ENCODE measurements at places on chromosomes 7 and 10.

- DNase-seq, result no peak
Measured at GRCh38 chr10:53622201-53622600, 849.6 kb upstream of the MBL2 start.

DNA sequence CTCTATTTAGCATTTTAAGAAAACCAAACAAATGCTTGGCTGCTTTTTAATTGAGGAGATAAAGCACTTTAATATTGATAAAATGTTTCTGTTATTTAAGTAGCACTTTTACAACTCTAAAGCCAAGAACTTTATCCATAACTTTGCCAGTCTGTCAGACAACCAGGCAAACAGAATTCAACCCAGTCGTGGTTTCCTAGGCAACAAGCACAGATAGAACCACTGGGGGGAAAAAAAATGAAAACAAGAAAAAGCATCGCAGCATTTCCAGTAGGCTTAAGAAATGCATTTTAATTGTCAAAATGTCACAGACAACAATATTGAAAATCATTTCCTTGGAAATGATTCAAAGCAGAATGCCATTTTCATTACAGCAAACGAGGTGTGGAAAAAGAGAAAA, 323.4 kb downstream of the PARD3 start:
- no peak for DNase-seq

GRCh38 chr7:47827871-47828270, 120.4 kb downstream of the PKD1L1 start:
- no peak for DNase-seq

GRCh38 chr10:98528166-98528804, 81.5 kb upstream of the HPS1 start:
- DNase-seq, result no peak

DNA sequence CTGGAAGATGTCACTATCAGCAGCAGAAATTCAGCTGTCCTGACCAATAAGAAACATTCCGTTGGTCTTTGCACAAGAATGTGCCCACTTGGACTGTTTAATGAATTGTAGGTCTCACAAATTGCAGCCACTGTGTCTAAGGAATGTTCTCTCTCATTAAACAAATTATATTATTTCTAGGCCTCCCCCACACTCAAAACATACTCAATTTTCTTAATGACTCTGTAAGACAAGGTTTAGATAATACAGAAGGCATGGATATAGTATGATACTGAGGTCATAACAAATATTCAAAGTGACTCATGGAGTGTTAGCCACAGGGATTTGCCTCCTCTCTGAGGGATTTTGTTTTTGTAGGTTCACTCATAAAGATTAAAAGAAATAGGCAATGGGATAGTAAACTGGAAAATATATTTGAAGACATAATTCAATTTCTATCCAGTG, 197.5 kb downstream of the PTN start:
- no peak for DNase-seq

GRCh38 chr10:1037098-1037497, 11.4 kb upstream of the IDI2 start:
- DNase-seq, result no peak

GRCh38 chr7:22849172-22849571, 26.5 kb upstream of the TOMM7 start:
- DNase-seq, result no peak

- no peak for DNase-seq
Measured at GRCh38 chr10:46096909-46097575, 51.0 kb upstream of the MSMB start.

DNA sequence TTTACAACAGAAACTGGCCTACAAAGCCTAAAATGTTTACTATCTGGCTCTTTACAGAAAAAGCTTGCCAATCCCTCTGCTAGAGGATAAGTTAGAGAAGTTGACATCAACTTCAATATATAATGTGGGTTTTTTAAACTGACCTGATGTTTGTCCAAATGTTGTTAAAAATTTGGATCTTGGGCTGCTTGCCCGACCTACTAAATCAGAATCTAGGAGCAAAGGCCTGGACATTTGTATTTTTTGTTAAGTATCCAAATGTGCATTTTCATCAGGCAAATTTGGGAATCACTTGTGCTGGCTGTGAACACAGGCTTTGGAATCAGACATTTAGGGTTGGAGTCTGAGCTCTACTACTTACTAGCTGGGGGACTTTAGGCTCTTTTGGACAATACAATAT, 252.7 kb upstream of the CSTF2T start:
- no peak for DNase-seq

GRCh38 chr7:53768186-53768585, 732.8 kb downstream of the POM121L12 start:
- no peak for DNase-seq

DNA sequence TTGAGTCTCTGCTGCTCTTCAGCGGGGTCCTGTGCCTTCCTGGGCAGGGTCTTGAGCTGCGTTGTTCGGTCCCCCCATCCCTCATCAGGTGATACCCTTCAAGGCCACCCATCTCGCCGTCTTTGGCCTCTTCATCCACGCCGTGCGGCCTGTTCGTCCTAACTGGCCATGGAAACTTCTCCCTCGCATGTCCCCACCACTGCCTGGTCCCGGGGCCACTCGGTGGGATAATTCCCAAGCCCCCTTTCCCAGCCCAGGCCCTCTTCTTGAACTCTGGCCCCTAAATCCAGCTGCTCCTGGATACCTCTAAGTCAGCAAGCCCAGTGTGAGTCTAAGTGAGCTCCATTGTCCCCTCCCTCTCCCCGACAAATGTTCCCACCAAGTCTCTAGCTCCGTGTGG, 74.5 kb downstream of the CAMK1D start:
- DNase-seq, result peak; percentile 48

GRCh38 chr7:126362746-126363145, 890.0 kb downstream of the GRM8 start:
- DNase-seq, result no peak

- DNase-seq, result no peak
Measured at GRCh38 chr10:49655099-49655498, 24.4 kb upstream of the C10orf53 start.

DNA sequence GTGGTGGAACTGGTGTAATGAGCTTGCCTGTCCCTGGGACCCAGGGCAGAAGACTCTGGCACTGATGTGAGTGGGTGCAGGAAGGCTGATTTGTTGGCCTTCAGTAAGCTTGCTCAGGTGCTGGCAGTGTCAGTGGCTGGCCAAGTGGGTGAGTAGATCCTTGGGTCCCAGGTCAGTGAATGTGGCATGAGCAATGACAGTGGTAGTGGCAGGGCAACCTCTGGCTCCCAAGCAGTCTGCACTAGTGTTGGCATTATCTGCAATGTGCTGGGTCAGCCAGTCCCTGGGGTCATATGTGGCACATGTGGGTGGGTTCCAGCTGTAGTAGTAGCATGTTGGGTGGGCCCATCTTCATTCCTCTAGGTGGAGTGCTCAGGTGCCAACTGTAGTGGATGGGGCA, 640.9 kb upstream of the GRM3 start:
- DNase-seq, result no peak

DNA sequence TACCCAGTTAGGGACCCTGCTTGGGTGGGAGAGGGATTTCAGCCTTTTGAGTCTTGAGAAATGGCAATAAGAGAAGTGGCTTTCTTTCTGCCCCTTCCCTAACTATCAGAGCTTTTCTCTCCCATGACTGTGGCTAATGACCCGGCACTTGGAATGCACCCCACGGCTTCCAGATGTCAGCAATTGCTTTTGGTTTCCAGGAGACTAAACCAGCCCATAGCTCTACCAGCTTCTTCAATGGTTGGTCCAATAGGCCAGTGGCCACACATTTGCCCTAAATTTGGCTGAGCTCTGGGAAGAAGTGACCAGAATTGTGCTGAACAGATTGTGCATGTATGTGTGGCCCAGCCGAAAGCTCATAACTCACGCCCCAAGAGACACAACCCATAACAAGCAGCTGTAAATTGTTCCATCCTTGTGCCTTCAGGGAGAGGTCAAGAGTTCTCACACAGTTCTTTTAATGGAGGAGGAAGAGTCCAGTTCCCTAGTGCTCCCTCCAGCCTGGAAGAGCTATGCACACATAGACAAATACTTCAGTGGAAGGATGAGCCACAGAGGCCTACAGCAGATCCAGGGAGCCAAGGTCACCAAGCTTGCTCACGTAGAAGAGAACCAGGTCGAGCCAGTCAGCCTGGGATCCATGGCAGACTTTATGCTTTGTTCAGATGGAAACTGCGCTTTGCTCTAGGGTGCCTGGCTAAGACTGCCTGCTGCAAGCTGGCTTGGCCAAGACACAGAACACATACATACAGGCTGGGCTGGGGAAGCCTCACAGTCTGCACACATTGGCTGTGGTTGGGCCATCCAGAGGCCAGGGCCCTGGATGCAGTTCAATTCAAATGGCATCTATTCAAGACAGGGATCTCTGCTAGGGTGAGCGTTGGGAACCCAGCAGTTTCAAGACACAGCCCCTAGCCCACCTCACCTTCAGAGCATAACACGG, 131.8 kb upstream of the HABP2 start:
- DNase-seq, result no peak

- DNase-seq, result no peak
Measured at GRCh38 chr10:102208311-102209035, 17.6 kb upstream of the ELOVL3 start.

DNA sequence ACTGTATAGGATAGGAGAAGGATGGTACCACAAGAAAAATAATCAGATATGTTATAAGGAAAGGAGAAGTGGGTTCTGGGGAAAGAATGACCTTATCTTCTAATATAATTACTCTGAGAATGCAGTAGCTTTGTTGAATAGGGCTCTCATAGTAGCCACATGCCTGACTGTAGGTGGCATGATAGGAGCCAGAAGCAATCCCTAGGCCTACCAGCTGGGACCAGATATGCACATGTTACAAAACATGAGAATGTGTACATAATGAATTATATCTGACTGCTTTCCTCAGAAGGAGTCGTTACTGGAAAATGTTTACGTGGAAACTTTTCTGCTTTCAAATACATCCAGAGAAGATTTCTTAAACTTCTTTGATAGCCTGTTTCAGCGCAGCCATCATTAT, 53.2 kb upstream of the FAM3C start:
- no peak for DNase-seq

- DNase-seq, result no peak
Measured at GRCh38 chr10:111506266-111507034, 429.6 kb downstream of the ADRA2A start.

GRCh38 chr7:774161-775109, 47.4 kb upstream of the PRKAR1B start:
- DNase-seq, result no peak

DNA sequence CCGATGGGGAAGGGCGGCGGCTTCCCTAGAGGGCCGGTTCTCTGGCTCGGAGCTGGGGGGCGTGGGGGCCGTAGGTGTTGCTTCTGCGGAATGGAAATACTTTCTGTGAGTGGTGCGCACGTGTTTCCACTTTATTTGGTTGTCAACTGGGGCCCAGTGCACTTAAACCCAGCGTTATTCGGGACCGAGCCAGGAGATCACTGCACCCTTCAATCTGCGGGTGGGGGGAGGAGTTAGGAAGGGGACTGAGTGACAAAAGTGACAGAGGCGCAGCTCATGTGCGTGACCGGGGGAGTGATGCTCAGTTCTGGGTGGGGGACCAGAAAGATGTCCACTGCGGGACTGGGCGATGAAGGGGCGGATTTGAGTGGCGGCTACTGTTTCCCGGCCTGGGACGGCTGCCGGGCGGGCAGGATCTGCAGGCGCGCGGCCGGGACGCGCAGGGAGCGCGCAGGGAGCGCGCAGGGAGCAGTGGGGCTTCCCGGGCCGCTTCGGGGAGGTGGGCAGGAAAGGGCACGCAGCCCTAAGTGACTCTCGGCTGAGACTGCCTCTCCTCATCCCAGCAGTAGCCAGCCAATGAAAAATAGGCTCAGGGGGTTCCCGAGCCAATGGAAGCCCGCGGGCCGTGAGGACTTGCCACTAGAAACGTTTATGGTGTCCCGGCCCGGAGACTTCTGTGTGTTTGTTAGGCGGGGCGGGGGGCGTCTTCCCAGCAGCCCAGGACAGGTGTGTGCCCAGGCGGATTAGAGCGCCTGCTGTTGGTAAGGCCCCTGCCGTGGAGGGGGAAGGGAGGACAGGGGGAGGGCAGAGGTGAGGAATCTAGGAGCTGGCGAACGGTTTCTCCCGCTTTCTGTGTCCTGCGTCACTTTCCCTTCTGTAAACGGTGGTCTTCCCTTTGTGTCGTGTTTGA, 54.3 kb upstream of the KDM7A start:
- no peak for DNase-seq

DNA sequence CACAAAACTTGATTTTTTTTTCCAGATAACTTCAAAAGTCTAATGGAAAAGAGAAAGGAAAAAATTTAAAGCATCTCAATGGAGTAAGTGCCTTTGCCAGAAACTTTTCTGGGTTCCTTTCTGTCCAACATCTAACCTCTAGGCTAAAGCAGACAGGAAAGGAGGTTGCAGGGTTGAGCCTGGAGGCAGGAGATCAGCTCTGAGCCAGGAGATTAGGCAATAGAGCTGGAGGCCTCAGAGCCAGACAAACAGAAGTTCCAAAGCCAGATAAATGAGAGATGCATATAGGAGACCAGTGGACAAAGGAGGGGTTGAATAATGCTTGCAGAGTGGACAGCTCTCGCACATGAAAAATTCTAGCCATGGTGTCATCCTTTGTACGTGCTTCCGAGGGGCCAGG, 42.9 kb downstream of the CHN2 start:
- no peak for DNase-seq

GRCh38 chr7:152756116-152756515, 3.4 kb upstream of the ACTR3B start:
- DNase-seq, result no peak

DNA sequence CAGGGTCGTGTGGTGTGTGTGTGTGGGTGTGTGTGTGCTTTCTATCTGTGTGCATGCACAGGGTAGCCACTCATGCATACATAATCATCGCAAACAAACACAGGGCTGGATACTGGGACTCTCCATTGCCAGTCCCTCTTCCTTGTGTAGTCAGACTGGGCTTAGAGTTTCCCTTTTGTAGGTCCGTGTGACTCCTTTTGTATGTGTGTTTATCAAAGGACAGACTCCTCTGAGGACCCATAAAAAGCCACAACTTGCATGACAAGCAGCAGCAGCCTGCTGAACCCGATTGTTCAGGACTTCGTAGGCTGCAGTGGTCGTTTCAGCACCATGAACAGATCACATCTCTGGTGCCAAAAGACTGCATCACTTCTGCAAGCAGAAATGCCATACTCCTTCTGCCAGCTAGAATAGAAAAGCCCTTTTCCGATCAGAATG, 895 bp downstream of the VSTM2A start:
- no peak for DNase-seq

DNA sequence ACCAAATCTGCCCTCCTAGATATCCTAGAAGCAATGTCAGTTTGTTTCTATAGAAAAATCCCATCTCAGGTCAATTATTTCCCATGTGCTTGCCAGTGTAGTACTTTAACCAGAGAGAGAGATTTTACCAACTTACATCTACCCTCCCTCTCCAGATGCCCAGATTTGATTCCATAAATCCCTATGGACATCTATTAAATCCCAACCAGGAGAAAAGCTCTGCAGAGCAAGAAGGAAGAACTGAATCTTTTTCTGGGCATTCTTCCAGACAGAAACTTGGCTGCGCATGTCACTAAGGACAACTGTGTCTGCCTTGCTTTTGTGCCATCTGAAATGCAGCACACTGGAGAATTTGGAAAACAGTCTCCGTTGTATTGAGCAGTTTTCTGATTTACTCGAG, 597.6 kb downstream of the SORCS1 start:
- DNase-seq, result no peak

DNA sequence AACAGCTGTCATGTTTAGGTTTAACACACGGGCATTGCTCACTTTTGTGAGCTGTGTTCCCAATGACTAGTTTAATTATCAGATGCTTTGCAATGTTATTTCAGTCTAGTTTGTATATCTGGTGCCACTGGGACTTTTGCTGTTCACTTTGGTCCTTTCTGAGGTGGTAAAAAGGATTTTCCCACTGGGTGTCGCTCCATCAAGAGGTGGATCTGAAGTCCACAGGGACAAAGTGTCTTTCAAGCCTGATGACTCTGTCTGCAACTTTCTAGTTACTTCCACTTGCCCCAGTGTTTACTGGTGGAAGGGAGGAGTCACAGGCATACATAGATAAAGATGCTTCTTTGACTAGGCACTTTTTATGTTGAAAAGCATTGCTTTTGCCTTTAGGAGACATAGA, 242.2 kb downstream of the HGF start:
- DNase-seq, result no peak

All from sciatic nerve (tissue), 2 donors.